Activated naive CD4-positive, alpha-beta T cell (primary cell): ENCODE measurements at places on chromosomes 7 and 10.

DNA sequence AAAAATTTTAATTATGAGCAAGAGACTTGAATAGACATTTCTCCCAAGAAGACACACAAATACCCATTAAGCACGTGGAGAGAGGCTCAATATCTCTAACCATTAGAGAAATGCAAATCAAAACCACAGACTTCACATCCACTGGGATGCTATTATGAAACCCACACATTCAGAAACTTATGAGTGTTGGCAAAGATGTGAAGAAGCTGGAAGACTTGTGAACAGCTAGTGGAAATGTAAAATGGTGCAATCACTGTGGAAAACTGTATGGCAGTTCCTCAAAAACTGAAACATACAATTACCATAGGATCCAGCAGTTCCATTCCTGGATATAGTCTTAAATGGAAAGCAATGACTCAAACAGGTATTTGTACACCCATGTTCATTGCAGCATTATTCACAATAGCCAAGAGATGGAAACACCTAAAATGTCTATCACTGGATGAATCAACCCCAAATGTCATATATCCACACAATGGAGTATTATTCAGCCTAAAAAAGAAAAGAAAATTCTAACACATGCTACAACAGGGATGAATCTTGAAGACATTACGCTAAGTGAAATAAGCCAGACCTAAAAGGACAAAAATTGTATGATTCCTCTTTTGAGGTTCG lies 53.5 kb upstream of the FRMD4A start:
- no peak for DNase-seq

- DNase-seq, result no peak
Measured at GRCh38 chr10:45371560-45371959, 2.5 kb upstream of the ALOX5 start.

- no peak for DNase-seq
Measured at GRCh38 chr10:79101560-79102497, 33.1 kb downstream of the ZMIZ1 start.

DNA sequence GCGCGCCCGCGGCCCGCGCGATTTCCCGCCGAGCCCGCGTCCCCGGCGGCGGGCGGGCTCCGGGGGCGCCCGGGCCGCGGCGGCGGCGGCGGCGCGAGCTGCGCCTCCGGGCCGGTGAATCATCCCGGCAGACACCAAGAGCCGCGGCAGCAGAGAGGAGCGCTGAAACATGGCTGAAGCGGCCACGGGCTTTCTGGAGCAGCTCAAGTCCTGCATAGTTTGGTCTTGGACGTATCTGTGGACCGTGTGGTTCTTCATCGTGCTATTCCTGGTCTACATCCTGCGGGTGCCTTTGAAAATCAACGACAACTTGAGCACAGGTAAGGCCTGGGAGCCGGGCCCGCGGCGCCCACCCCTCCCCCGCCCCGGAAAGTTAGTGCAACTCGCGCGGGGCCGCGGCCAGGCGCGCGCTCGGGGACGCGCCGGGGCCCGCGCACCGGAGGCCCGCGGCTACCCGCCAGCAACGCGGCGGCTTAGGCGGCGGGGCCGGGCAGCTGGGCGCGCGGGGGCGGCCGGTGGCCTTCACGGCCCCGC lies at the start of gene ST7:
TSS of gene ST7 (plus strand) at position 130 of the 534 bp plus-strand sequence. CDS start at position 170, 40 bp downstream.
- DNase-seq, result peak; percentile 57

- DNase-seq, result no peak
Measured at GRCh38 chr7:143846692-143847091, 55.3 kb downstream of the TCAF1 start.

DNA sequence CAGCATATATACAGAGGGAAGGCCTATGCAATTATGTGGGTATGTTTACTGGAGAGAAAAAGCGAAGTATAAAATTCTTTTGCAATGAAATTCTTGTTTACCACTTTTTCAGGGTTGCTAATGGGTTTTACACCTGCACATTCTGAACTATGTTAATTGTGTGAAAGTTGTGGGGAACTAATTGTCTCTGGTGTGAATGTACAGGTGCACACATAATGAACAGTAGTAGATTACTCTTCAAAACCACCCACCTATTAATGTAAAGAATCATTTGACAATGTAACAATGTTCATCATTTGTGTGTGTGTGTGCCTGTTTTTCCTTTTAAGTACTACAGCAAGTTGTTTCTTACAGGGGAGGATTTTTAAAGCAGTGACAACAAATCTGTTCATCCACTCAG lies 80.0 kb upstream of the FEZF1 start:
- no peak for DNase-seq

DNA sequence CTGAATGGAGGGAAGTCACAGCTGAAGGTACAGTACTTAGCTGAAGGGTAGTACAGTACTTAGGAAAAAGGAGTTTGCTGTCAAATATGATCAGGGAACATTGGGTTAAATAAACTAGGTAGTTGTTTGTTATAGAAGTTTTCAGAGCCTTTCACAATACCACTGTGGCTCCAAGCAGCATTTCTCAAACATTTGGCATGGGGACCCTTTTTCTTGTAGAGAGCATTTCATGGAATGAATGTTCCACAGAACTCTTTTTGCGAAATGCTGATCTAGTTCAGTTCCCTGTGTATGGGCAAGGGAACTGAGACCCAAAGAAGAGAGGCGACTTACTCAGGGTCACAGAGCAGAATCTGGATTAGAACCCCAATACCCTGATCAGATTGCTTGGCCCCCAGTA lies 31.5 kb upstream of the DDX50 start:
- DNase-seq, result no peak

GRCh38 chr10:69817078-69817581 lies 15.4 kb downstream of the COL13A1 start:
- DNase-seq, result no peak

GRCh38 chr10:7937315-7937945 lies 117.1 kb upstream of the GATA3 start:
- DNase-seq, result no peak

DNA sequence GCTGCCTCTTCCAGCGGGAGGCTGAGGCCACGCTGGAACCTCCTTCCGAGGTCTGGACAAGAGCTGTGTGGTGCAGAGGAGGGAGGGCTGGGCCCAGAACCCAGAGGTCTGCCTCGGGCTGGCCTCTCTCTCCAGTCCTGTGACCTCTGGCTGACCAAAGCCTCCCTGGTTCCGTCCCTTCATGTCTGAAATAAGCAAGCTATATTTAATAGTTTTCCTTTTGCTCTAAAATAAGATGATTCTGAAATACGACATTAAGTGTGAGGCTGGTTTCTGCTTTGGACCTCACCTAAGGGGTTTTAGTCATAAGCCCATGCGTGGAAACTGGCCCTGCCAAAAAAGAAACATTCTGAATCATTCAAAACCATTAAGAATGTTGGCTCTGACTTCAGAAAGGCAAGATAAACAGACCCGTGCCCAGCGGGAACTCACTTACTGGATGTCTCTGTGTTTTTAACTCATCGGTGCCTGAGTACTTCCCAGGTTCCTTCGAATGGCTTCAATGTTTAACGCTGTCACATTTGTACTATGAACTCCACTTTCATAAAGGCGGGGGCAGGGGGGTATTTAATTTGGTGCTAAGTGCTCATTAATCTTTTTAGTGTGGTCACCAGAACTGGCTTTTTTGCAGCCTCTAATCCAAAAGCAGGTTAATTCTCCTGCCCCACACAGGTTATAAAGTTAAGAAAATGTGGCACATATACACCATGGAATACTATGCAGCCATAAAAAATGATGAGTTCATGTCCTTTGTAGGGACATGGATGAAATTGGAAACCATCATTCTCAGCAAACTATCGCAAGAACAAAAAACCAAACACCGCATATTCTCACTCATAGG lies 157.5 kb upstream of the KLF14 start:
- DNase-seq, result no peak

- DNase-seq, result no peak
Measured at GRCh38 chr10:100653957-100654781, 91.2 kb upstream of the PAX2 start.

- DNase-seq, result no peak
Measured at GRCh38 chr10:101000915-101001658, 1.5 kb downstream of the LZTS2 start.

GRCh38 chr10:84820120-84820519 lies 491.7 kb downstream of the CCSER2 start:
- no peak for DNase-seq

GRCh38 chr10:117656385-117657367 lies 114.1 kb downstream of the EMX2 start:
- DNase-seq, result no peak

DNA sequence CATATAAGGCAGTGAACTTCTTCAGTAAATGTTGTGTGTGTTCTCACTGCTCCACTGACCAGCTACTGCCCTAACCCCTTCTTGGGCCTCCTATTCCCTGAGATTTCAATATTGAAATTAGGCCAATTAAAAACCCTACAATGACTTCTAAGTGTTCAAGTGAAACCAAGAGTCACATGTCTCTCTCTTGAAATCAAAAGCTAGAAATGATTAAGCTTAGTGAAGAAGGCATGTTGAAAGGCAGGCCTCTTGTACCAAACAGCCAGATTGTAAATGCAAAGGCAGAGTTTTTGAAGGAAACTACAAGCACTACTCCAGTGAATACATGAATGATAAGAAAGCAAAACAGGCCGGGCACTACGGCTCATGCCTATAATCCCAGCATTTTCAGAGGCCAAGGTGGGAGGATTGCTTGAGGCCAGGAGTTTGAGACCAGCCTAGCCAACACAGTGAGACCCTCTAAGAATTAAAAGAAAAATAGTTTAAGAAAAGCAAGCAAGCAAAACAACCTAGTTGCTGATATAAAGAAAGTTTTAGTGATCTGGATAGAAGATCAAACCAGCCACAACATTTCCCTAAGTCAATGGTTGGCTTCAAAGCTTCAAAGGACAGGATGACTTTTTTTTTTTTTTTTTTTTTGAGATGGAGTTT lies 22.3 kb downstream of the BRAF start:
- no peak for DNase-seq

DNA sequence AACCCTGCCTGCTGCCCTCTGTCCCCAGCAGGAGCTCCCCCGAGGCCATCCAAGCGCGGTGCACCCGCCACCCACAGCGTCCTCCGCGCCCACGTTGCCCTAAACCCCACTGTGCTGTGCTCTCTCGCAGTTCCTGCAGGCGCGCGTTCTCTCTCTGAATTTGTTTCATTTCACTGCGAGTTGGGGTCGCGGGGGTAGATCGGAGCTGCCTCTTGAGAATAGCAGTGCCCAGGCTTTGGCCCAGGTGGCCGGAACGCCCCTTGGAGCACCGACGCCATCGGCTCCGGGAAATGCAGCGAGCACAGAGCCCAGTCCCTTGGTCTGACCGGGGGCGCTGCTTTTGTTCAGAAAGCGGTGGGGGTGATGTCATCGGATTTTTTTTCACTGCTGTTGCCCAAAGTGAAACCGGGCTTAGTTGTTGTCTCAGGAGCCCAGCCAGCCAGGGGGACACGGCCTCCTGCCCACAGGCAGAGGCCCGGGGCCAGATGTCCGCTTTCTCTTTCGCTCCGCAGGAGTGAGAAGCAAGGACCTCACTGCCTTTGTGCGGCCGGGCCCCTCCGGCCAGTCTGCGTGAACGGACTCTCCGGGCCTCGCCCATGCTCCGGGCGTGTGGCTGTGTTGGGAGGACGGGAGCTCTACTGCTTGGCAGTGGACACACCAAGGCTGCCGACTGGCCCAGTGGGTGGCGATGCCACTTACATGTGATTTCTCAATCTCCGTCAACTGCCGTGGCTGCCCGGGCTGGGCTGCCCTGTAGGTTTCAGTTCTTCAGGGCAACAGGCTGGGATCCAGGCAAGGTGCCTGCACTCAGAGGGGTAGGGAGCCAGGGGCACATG lies 43.1 kb downstream of the FOXK1 start:
- no peak for DNase-seq

- DNase-seq, result no peak
Measured at GRCh38 chr7:151280388-151281019, 32.0 kb upstream of the SMARCD3 start.

- DNase-seq, result no peak
Measured at GRCh38 chr10:59019603-59020002, 156.8 kb upstream of the PHYHIPL start.

DNA sequence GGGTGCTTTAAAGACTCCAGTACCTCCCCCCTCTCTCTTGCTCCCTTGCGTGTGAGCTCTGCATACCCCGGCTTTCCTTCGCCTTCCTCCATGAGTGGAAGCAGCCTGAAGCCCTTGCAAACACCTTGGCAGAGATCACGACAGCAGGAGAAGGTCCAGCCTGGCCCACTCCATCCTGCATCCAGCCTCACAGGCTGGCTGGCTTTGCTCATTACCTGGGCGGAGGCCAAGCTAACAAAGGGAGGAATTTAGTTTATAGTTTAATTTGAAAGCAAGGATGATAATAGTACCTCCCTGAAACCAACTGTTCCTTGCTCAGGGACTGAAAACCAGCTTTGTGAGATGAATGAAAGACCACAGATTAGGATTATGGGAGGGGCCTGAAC lies 99.4 kb downstream of the PRKAG2 start:
- DNase-seq, result no peak

DNA sequence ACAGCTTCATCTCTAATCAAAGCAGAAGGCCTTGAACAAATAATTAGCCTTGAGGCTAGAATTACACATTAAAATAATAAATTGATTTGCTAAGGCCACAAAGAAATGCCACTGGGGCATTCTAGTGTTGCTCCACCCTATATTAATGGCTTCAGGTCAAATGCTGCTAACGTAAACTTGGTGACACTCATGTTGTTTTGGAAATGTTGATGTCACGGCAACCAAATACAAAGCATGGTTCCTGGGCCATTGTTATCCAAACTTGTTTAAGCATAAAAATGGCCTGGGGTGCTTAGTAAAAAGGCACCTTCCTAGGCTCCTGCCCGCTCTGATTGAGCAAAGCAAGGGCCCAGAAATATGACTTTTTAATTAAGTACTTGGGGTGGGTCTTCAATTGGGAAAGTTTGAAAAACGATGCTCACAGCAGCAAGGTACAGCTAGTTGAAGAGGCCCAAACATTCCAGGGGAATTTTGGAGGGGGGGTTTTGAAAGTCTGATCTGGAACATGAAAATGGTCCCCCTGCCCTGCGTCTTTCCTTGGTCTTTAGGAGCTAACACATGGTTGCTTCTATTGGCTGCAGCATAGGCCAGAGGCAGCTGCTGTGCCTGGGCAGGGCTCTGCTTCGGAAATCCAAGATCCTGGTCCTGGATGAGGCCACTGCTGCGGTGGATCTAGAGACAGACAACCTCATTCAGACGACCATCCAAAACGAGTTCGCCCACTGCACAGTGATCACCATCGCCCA lies 67.8 kb downstream of the ABCC2 start:
- DNase-seq, result no peak

GRCh38 chr7:107180378-107180777 lies 11.6 kb downstream of the HBP1 start:
- peak; percentile 33 for DNase-seq

DNA sequence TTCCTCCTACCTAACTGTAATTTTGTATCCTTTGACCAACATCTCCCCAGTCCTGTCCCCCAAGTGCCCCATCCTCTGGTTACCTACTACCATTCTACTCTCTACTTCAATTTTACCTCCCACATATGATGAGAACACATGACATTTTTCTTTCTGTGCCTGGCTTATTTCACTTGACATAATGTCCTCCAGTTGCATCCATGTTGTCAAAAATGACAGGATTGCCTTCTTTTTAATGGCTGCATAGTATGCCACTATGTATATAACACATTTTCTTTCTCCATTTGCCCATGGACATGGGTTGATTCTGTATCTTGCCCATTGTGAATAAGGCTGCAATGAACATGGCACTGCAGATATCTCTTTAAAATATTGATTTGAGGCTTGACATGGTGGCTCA lies 33.7 kb downstream of the GLI3 start:
- no peak for DNase-seq
